Esophagus mucosa (tissue), 1 donor: ENCODE measurements at places on chromosomes 12 and 14. TPM values are rescaled to one million over a fixed set of nuclear protein-coding genes. Genes with fewer than 3 reads are reported as not detected.

KRT74 gene
- total RNA-seq = 0.12 TPM

USP15 gene
- total RNA-seq = 45.1 TPM

KRT3 gene
- 1.0 TPM for total RNA-seq

DNA sequence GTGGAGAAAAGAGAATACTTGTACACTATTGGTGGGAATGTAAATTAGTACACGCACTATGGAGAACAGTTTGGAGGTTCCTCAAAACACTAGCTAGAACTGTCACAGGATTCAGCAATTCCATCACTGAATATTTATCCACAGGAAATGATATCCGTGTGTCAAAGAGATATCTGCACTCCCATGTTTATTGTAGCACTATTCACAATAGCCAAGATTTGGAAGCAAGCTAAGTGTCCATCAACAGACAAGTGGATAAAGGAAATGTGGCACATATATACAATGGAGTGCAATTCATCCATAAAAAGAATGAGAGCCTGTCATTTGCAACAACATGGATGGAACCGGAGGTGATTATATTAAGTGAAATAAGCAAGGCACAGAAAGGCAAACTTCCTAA, 428.5 kb downstream of the CCDC91 start:
- no peak for ATAC-seq

- ATAC-seq = no peak
Measured at GRCh38 chr12:32178341-32179010, 71.8 kb downstream of the BICD1 start.

DNA sequence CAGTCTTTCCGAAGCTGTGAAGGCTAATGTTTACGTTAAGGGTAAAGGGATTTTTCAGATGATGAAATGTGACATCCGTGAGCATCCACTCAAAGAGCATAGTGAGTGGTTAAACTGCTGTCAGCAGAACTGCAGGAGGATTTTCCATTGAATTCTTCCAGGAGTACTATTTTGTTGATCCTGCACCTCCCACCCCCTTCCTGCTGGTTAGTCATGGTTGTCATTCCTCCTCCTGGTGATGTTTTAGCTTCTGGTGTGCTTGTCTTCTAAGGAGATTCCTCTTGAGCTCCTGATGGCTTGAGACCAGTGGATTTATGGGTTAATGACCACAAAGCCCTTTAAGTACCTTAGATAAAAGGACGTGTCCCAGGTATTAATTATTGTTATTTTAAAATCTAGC, 2.4 kb upstream of the GPRC5D start:
- ATAC-seq = no peak

DNA sequence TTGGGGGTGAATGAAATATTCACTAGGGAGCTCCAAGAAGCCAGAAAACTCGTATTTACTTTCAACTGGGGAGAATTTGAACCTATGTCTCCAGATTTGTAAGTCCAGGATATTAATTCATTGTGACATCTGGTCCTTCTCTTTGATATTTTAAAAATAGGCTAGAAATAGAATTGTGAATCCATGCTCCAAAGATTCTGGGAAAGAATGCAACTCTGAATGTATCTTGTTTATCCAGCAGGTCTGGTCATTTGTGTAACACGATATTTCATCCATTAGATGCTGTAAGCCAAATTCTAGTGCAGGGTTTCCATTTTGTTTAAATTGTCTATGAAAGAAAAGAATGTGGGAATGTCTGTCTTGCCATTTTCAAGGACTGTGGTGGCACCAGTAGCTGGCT, 334.7 kb downstream of the BMP4 start:
- ATAC-seq = no peak
